ENCODE measurements at places on chromosomes 7 and 10. TPM values are rescaled to one million over a fixed set of nuclear protein-coding genes. Genes with fewer than 3 reads are reported as not detected.
A peak's percentile ranks its signal among the peaks of the same experiment; 100 is the strongest.

TEX36 gene
- total RNA-seq = not detected

AKR1D1 gene
- not detected for total RNA-seq

DNA sequence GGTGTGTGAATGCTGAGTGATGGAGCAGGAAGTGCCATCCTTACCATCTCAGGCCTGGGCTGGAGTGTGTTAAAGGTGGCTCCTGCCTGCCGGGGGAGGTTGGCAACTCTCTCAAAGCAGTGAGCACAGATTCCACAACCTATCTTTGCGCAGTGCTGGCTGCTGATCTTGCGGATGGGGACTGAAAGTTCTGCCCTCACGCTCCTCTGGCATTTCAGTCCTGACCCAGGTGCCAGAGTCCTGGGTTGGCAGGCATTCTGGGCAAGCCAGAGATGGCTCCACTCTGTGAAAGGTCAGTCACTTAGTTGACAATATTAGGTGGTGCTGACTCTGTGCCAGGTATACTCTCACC is 315.5 kb downstream of the RPS24 start:
- no peaks in the 10 kb centered on the region for H3K4me1 ChIP-seq
- H3K27ac ChIP-seq = no peak overlapping the region
- H3K4me3 ChIP-seq = no peak overlapping the region
- no peaks in the 10 kb centered on the region for H3K36me3 ChIP-seq

- H3K4me1 ChIP-seq = no peaks in the 10 kb centered on the region
- H3K36me3 ChIP-seq = no peaks in the 10 kb centered on the region
- H3K27ac ChIP-seq = no peak overlapping the region
- no peak for DNase-seq
Observed at GRCh38 chr7:119918185-119918584, 354.8 kb upstream of the KCND2 start.

OR9A2 gene
- not detected for total RNA-seq

ARHGAP22 gene
- total RNA-seq = 3.0 TPM

- H3K36me3 ChIP-seq = peaks cover 4% of the 10 kb centered on the region
- H3K4me3 ChIP-seq = no peak overlapping the region
- DNase-seq = no peak
- H3K27me3 ChIP-seq = no peaks in the 10 kb centered on the region
- no peak overlapping the region for H3K27ac ChIP-seq
Observed at GRCh38 chr7:22980422-22980821, 33.5 kb downstream of the HYCC1 start.

DNA sequence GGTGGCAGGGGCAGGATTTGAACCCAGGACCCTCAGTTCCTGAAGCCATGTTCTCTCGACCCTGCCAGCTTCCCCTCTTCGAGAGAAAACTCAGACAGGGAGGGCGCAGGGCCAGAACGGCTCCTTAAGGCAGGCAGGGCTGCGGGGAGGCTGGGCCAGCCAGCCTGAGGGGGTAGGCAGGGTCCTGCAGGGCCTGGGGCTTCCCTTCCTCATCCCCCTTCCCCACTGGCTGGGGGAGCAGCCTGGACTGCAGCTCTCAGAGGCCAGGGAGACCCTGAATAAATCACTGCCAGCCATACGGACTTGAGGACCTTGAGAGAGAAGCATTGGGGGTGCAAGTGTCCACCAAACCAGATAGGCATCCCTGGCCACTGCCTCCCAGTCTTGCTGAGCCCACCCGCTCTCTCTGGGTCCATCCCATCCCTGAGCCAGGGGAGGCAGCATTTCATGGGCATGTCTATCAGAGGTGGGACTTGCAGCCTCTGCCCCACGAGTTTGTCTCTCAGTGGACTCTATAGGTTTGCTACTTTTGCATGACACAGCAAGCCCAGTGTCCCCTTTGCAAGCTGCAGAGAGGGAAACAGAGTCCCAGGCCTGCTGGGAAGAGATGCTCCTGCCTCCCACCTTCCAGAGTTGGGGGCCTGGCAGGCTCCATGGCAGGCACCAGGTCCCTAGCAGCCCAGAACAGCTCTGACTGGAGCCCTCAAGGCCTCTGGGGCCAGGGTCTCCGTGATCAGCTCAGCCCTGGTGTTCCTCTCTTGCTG is 70.9 kb downstream of the MYL10 start:
- H3K27me3 ChIP-seq = peaks cover 5% of the 10 kb centered on the region
- H3K4me3 ChIP-seq = no peak overlapping the region
- no peaks in the 10 kb centered on the region for H3K4me1 ChIP-seq
- DNase-seq = no peak

GRCh38 chr10:96255549-96256333 is 15.6 kb downstream of the BLNK start:
- H3K27me3 ChIP-seq = no peaks in the 10 kb centered on the region
- H3K36me3 ChIP-seq = no peaks in the 10 kb centered on the region
- peaks cover 12% of the 10 kb centered on the region for H3K4me1 ChIP-seq
- no peak overlapping the region for H3K4me3 ChIP-seq
- no peak for DNase-seq
- H3K27ac ChIP-seq = no peak overlapping the region

GRCh38 chr7:93889261-93889660 is 1.3 kb downstream of the TFPI2 start:
- no peaks in the 10 kb centered on the region for H3K36me3 ChIP-seq
- H3K27me3 ChIP-seq = peaks cover 9% of the 10 kb centered on the region
- H3K4me1 ChIP-seq = no peaks in the 10 kb centered on the region
- no peak for DNase-seq

GRCh38 chr7:6423942-6424701 is 23.6 kb downstream of the DAGLB start:
- peak; percentile 31 for DNase-seq
- H3K4me3 ChIP-seq = no peak overlapping the region
- peak overlapping the region; percentile 5 for H3K27ac ChIP-seq
- H3K4me1 ChIP-seq = no peaks in the 10 kb centered on the region
- peaks cover 88% of the 10 kb centered on the region for H3K36me3 ChIP-seq

- H3K36me3 ChIP-seq = no peaks in the 10 kb centered on the region
- no peak overlapping the region for H3K27ac ChIP-seq
- H3K27me3 ChIP-seq = no peaks in the 10 kb centered on the region
- no peak for DNase-seq
- H3K4me3 ChIP-seq = no peak overlapping the region
- no peaks in the 10 kb centered on the region for H3K4me1 ChIP-seq
Observed at GRCh38 chr7:16416289-16417282, 4.8 kb downstream of the CRPPA start.

GRCh38 chr7:1925349-1925748 is 255.3 kb downstream of the ELFN1 start:
- H3K36me3 ChIP-seq = no peaks in the 10 kb centered on the region
- no peak for DNase-seq
- no peak overlapping the region for H3K4me3 ChIP-seq

EIF5AL1 gene
- total RNA-seq = 0.15 TPM

TMEM229A gene
- total RNA-seq = not detected

- no peak overlapping the region for H3K4me3 ChIP-seq
- no peaks in the 10 kb centered on the region for H3K27me3 ChIP-seq
- H3K36me3 ChIP-seq = peaks cover 15% of the 10 kb centered on the region
- DNase-seq = no peak
- peaks cover 3% of the 10 kb centered on the region for H3K4me1 ChIP-seq
Observed at GRCh38 chr10:110258542-110258941, 46.2 kb downstream of the SMNDC1 start.

DNA sequence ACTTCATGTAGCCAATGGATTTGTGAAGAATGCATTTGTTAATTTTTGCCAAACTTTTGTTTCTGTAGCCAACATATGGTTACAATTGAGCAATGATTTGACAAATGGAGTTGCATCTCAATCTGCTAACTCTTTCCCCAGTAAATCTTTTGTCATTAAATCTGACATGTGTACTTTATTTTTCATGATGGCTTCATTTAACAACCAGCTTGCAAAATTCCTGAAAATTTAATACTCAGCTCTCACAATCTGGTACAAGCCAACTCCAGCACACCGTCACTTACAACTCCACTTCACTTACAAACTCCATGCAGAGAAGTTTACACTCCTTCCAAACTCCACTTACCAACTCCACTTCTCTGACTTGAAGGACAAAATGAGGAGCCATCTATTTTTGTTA is 26.5 kb upstream of the HIBADH start:
- no peaks in the 10 kb centered on the region for H3K4me1 ChIP-seq
- H3K27me3 ChIP-seq = no peaks in the 10 kb centered on the region
- H3K4me3 ChIP-seq = no peak overlapping the region

- H3K36me3 ChIP-seq = no peaks in the 10 kb centered on the region
- no peak overlapping the region for H3K27ac ChIP-seq
- peaks cover 29% of the 10 kb centered on the region for H3K4me1 ChIP-seq
- DNase-seq = no peak
- peak overlapping the region; percentile 85 for H3K4me3 ChIP-seq
Observed at GRCh38 chr7:151342811-151343210, 1.2 kb downstream of the NUB1 start.

DNA sequence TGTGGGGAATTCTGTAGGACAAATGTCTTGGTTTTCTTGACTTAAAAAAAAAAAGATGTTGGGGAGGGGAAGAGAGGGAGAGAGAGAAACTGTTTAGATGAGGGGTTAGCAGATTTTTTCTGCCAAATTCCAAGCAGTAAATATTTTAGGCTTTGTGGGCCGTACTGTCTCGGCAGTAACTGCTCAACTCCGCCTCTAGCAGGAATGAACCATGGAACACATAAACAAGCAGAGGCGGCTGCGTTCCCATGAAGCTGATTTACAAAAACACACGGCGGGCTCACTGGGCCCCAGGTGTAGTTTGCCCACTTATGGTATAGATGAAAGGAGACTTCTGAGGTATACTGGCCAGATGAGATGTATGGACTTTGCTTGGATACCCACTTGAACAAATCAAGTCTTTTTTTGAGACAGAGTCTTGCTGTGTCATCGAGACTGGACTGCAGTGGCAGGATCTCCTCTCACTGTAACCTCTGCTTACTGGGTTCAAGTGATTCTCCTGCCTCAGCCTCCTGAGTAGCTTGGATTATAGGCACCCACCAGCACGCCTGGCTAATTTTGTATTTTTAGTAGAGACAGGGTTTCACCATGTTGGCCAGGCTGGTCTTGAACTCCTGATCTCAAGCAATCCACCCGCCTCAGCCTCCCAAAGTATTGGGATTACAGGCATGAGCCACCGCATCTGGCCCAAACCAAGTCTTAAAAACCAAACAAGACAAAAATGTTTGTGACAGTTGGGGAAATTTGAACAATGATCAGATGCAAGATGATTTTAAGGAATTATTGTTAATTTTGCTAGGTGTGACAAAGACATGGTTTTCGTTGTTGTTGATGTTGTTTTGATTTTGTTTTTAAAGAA is 9.7 kb upstream of the ADAMTS14 start:
- no peak overlapping the region for H3K27ac ChIP-seq
- no peaks in the 10 kb centered on the region for H3K4me1 ChIP-seq
- no peaks in the 10 kb centered on the region for H3K27me3 ChIP-seq

UFSP1 gene
- total RNA-seq = 1.8 TPM

AGR3 gene
- total RNA-seq = not detected

DNA sequence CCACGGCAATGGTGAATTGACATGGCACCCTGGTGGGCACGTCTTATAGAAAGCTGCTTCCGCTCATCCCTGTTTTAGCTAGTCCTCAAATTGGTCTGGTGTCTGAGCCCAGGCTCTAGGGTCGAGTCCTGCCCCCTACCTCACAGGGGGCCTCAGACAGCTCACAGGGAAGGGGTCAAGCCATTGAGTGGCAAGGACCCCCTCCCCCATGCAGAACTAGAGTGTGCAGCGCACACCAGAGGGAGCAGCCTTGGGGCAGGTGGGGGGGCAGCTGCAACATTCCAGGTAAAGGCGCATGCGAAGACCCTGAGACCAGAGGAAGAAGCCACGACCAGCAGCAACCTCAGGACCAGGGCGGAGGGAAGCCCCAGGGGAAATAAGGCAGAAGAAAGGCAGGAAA is 240.4 kb upstream of the PPP2R2D start:
- H3K36me3 ChIP-seq = no peaks in the 10 kb centered on the region
- no peak overlapping the region for H3K27ac ChIP-seq
- DNase-seq = no peak
- no peak overlapping the region for H3K4me3 ChIP-seq

DNA sequence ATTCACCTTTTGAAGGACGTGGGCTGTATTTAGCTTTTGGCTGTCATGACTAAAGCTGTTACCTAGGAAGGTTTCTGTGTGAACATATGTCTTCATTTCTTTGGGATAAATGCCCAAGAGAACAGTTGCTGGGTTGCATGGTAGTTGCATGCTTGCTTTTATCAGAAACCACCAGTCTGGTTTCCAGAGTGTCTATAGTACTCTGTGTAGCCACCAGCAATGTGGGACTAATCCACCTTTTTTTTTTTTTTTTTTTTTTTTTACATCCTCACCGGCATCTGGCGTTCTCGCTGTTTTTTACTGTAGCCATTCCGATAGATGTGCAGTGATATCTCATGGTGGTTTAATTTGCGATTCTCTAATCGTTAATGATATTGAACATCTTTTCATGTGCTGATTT is 297.8 kb downstream of the SDK1 start:
- no peak overlapping the region for H3K4me3 ChIP-seq
- DNase-seq = no peak
- H3K27ac ChIP-seq = no peak overlapping the region
- no peaks in the 10 kb centered on the region for H3K4me1 ChIP-seq
- H3K27me3 ChIP-seq = no peaks in the 10 kb centered on the region

- H3K36me3 ChIP-seq = no peaks in the 10 kb centered on the region
- H3K4me1 ChIP-seq = peaks cover 39% of the 10 kb centered on the region
- H3K4me3 ChIP-seq = no peak overlapping the region
- no peak overlapping the region for H3K27ac ChIP-seq
Observed at GRCh38 chr7:130490888-130491804, 739 bp upstream of the MEST start.

MOGAT3 gene
- not detected for total RNA-seq

- no peaks in the 10 kb centered on the region for H3K36me3 ChIP-seq
- H3K4me3 ChIP-seq = no peak overlapping the region
- DNase-seq = no peak
- H3K27ac ChIP-seq = no peak overlapping the region
- H3K4me1 ChIP-seq = peaks cover 7% of the 10 kb centered on the region
Observed at GRCh38 chr10:76992467-76992866, 645.1 kb downstream of the KCNMA1 start.

- no peaks in the 10 kb centered on the region for H3K36me3 ChIP-seq
- H3K4me1 ChIP-seq = peaks cover 38% of the 10 kb centered on the region
- no peak for DNase-seq
Observed at GRCh38 chr7:35729061-35729783, 34.3 kb upstream of the HERPUD2 start.

GPC2 gene
- 0.11 TPM for total RNA-seq

DNA sequence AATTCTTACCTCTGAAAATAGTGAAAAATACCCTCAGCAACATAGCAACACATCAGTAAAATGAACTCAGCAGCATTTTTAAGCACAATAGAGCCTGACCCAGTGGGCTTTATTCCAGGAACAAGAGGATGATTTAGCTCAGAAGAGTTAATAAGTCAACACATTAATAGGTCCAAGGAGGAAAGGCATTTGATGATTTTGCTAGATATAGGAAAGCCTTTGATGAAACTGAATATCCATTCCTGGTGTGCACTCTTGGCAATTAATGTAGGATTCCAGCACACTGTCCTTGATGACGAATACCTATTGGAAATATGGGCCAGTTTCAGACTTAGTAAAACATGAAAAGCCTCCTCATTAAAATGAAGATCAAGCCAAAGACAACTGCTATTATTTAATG is 42.5 kb downstream of the RASGEF1A start:
- H3K36me3 ChIP-seq = no peaks in the 10 kb centered on the region
- DNase-seq = no peak
- H3K4me3 ChIP-seq = no peak overlapping the region

- no peak for DNase-seq
- no peak overlapping the region for H3K27ac ChIP-seq
- H3K4me1 ChIP-seq = no peaks in the 10 kb centered on the region
- peaks cover 5% of the 10 kb centered on the region for H3K27me3 ChIP-seq
- no peak overlapping the region for H3K4me3 ChIP-seq
Observed at GRCh38 chr10:93859049-93859655, 34.6 kb upstream of the SLC35G1 start.

HKDC1 gene
- not detected for total RNA-seq

All from heart right ventricle (tissue), 16 donors.